ENCODE measurements at places on chromosomes 12 and 14.

GRCh38 chr12:104718304-104718929 is 239.7 kb downstream of the SLC41A2 start:
- DNase-seq = no peak

GRCh38 chr12:82099216-82099615 is 259.0 kb downstream of the CCDC59 start:
- no peak for DNase-seq

GRCh38 chr14:99780690-99781089 is 12.5 kb upstream of the EML1 start:
- DNase-seq = no peak

GRCh38 chr14:34190717-34191116 is 239.8 kb upstream of the EGLN3 start:
- no peak for DNase-seq

- DNase-seq = no peak
Measured at GRCh38 chr12:132986885-132987225, 688 bp downstream of the ZNF26 start.

GRCh38 chr14:99441918-99442317 is 38.7 kb downstream of the SETD3 start:
- no peak for DNase-seq

- DNase-seq = no peak
Measured at GRCh38 chr14:20428802-20429201, 7.2 kb downstream of the KLHL33 start.

DNA sequence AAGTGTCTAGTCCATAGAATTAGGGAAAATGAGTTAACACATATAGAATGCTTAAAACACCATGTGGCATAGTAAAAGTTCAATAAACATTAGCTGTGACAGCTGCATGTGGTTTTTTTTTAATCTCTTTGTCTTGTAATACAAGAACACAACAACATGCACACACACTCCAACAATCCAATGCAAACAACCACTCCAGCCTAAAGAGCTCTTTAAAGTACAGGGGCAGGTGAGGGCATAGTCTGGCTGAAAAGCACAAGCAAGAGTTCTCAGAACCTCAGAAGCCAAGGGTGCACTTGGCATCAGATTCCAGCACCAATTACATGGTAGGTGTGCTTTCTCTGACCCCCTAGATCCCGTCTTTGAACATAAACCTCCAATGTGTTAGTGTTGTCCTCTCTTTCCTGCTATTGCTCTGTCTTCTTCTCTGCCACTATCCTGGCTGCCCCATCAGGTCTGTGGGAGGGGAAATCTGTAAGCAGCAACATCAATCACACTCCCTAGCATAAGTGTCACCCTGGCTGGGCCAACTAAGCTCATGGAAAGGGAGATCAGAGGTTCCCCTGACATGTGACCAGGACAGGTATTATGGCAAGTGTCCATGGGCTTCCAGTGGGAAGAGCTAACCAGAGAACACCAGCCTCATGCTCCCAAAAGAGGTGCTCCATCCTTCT is 91.0 kb downstream of the SLC8A3 start:
- no peak for DNase-seq

- peak; percentile 0 for DNase-seq
Measured at GRCh38 chr12:24152270-24152669, 202.8 kb upstream of the SOX5 start.

DNA sequence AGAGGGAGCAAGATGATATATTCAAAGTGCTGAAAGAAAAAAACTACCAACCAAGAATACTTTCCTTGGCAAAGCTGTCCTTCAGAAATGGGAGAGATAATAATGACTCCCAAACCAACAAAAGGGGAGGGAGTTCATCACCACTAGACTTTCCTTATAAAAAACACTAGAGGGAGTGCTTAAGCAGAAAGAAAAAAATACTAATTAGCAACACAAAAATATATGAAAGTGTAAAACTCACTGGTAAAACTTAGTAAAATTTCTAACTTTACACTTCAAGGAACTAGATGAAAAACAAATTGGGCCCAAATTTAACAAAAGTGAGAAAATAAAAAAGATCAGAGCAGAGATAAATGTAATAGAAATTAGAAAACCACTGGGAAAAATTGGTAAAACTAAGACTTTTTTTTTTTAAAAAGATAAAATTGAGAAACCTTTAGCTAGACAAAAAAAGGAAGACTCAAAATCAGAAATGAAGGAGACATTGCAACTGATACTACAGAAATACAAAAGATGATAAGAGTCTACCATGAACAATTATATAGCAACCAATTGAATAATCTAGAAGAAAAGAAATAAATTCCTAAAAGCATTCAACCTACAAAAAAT is 60.4 kb upstream of the FAR2 start:
- DNase-seq = peak; percentile 57

DNA sequence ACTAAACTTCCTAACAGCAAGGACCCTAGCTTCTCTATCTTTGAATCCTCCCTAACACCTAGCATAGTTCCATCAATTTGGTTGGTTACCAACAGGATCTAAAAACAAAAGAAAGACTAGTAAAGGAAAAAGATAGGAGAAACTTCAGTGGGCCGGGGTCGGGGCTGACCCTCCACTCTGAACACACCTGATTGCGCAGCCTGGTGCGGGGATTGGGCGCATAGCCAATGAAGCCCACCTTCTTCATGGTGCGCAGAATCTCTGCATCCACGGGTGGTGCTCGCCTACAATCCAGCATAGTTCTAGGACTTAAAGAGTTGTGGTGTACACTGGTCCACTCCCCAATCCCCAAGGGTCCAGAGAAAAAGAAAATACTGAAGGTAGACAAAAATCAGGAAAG is 7.7 kb downstream of the PAN2 start:
- no peak for DNase-seq

DNA sequence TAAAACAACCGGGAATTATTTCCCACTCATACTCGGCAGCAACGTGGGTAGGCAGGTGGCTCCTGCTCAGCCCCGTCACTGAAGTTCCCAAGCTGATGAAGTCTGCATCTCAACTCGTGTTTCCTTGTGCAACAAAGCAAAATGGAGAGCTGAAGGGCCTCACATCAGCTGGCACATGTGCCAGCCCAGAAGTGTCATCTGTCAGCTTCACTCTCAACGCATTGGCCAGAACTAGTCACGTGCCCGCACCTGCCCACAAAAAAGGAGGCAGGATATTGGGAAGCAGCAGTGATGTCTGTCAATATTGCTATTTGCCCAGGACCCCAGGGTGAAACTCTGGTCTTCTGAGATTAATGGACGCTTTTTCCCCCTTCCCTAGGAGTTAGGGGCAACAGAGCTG is 344.0 kb downstream of the BCL11B start:
- no peak for DNase-seq

- DNase-seq = no peak
Measured at GRCh38 chr14:22489244-22489545, 99.8 kb downstream of the DAD1 start.

DNA sequence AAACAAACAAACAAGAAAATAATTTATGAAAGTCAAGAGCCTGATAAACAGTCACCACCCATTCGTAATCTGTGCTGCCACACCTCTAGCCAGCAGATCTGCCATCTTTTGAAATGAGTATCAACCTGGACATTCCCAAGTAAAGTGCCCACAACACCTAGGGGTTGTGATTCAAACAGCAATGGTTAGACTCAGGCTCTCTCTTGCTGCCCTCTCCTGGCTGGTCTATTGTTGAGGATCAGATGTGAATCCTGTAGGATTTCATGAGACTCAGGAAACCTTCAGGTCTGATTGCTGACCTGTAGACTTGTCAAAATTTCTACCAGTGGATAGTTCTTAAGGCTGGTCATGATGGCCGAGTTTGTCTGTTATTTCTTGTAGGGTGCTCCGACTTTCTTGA is 26.8 kb downstream of the DGLUCY start:
- DNase-seq = peak; percentile 26

GRCh38 chr14:44347316-44347715 is 159.8 kb downstream of the FSCB start:
- DNase-seq = no peak

GRCh38 chr12:110254971-110255540 is 26.0 kb upstream of the ATP2A2 start:
- DNase-seq = no peak

- DNase-seq = no peak
Measured at GRCh38 chr12:111451232-111451631, 45.5 kb downstream of the SH2B3 start.

DNA sequence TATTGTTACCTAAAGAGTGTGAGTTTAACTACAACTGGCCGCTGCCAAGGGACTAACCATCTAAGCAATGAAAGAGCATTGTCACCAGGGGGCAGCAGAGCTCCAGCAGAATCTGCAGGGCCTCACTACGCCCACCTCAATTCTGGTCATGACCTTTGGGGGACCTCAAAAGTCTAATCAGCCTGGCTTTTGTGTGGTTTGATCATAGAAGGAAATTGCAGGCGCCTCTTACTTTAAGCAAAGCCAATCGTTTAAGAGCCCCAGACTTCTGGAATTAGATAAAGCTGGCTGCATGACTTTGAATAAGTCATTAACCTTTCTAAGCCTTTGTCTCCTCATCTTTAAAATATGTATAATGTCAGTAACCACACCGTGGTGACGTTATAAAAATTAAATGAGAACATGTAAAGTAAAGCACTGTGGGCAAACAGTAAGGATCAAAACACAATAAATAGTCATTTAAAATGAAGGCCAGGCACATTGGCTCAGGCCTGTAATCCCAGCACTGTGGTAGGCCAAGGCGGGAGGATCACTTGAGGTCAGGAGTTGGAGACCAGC is 58.6 kb downstream of the TBX3 start:
- DNase-seq = peak; percentile 78

GRCh38 chr12:102227954-102228353 is 30.3 kb upstream of the PMCH start:
- DNase-seq = no peak

GRCh38 chr12:47801170-47801903 is 18.4 kb downstream of the HDAC7 start:
- no peak for DNase-seq

DNA sequence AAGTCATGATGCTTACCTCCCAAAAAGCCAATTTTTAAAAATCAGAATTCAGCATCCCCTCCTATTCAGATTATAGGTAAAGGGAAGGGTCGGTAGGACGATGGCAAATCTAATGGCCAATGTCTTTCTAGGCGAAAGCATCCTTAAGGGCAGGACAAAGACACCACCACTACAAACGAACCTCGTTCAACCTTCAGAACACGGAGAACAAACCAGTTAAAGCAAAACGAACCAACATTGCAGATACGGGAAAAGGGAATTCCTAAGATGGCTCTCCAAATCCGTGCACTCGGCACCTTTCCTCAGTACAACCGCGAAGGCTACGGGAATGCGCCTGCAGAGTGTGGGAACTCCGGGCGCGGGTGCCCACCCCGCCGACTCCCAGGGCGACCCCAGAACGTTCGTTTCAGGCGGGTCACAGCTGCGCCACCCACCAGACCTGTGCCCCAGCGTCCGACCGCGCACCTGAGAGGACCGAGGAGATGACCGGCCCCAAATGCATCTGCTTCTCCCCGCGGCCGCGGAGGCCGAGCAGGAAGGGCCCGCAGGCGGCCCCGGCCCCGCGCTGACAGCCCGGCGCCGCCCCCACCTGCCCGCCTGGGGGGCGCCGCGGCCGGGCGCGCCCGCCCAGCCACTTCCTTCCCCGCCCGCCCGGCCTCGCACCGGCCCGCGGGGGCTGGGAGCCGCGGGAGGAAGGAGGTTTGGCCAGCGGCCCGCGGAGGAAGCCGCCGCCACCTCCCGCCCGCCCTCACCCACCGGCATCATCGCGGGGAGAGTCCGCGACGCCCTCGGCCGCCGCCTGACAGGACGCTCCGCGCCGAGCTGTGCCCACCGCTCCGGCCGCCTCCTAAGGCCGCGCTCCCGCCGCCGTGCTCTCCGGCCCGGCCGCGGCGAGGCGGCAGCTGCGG is 578 bp downstream of the PPP1R13B start:
- DNase-seq = peak; percentile 49

DNA sequence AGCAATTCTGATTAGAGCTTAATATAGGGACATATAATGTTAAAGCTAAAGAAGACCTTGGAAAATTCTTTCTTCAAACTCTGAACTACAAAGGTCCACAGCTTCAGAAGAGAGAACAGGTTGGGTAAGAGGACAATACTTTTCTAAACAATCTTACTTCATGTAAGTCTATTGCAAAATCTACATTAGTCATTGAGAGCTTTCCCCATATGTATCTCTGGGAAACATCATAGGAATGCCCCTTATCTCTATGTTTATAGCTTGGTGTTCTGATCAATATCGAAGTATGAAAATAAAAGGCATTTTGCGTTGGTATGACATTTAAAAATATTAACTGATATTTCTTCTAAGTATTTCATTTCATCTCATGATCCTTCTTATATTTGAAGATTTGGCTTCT is 962.6 kb downstream of the AACS start:
- no peak for DNase-seq

DNA sequence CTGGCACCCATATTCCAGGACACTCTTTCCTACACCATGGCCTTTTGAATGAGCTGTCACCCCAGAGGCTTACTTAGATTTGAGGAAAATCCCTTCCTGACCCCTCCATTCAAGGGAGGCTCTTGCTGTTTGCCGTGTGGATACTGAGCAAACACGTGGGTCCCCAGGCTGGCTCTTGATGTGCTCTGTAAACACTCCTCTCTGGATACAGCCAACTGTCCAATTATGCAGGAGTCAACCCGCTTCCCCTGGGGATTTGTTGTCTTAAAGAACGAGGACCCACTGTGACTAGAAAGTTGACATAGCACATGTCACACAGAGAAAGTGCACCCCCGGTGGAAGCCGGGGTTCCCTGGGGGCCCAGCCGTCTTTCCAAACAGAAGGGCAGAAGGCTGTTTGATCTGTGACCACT is 75.8 kb upstream of the CEP83 start:
- DNase-seq = no peak

GRCh38 chr12:62637679-62638078 is 171.1 kb downstream of the MON2 start:
- no peak for DNase-seq

DNA sequence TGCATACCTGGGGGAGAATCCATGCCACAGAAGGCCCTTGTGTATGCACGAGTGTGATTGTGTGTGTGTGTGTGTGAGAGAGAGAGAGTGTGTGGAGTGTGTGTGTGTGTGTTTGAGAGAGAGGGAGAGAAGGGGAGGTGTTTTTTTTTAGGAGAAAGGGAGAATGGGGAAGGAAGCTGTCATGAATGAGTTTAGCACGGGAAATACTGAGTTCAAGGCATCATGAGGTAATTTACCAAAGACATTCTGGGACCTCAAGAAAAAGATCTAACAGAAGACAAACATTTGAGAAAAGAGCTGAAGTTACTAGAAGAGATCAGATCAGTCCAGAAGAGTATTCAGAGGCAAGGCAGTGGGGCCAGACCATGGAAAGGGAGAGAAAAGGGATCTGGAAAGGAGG is 157.1 kb downstream of the TTC7B start:
- DNase-seq = no peak

DNA sequence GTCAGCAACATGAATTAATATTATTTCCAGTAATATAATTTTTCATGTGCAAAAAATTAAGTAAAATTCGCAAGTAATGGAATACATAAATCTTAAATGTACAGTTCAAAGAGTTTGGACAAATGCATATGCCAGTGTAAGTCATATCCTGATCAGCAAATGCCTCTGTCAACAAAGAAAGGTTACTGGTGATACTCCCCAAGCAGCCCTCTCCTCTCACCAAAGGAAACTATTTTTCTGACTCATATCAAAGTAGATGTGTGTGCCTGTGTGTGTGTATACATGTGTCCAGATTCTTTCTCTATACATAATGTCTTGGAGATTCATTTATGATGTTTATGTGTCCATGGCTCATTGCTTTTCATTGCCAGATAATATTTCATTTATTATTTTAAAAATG is 1035.0 kb downstream of the SLC16A7 start:
- no peak for DNase-seq

- DNase-seq = no peak
Measured at GRCh38 chr14:89351221-89351515, 65.9 kb downstream of the FOXN3 start.

Data from cardiac muscle cell (in vitro differentiated cells and primary cell).